Omental fat pad (tissue), 4 donors: ENCODE measurements at places on chromosomes 2 and 18. TPM values are rescaled to one million over a fixed set of nuclear protein-coding genes. Genes with fewer than 3 reads are reported as not detected.

- DNase-seq: no peak
These were observed 18.3 kb downstream of the MAIP1 start for GRCh38 chr2:199973703-199974102.

- no peak for DNase-seq
These were observed 616.1 kb upstream of the PKDCC start for GRCh38 chr2:41431756-41432155.

GRCh38 chr2:64629329-64629781 lies 24.4 kb downstream of the SERTAD2 start:
- no peak for DNase-seq

DNA sequence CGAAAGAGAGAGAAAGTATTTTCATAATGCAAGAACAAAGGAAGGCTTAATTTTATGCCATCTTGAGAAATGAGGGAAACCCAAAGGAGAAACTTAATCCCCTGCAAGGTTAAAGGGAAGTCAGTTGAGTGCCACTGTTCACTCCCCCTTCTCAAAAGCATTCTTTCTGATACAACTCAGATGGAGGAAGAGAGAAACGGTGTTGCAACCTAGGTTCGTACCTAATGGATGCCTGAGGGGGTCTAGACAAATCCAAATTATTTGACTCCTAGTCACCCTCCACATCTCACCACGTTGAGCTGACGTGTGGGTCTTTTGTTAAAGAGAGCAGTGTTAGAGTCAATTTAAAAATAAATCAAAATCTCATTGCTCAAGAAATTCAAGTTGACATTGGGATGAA lies 52.6 kb upstream of the UNC80 start:
- no peak for DNase-seq

- DNase-seq: no peak
These were observed 43.7 kb downstream of the MYL1 start for GRCh38 chr2:210271300-210271699.

GRCh38 chr2:200308546-200309295 lies 2.2 kb downstream of the SPATS2L start:
- DNase-seq: no peak

- no peak for DNase-seq
These were observed 21.8 kb upstream of the TANK start for GRCh38 chr2:161138429-161138828.

DNA sequence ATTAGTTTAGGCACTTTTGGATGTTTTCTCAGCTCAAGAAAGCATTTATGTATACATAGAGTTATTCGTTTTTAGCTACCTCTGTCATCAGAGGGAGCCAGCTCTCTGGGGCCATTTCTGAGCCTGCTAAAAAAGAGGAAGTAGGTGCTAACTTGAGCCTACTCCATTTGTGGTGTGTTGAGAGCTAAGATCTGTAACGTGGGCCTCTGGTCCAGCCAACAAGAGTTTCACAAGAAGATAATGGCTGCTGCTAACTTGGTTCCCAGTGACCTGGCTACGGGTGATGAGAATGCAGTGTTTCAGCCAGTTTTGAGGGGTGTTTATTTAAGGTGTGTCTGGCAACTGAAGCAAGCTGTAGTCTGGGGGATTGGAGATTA lies 182.5 kb downstream of the PRKCE start:
- no peak for DNase-seq

GRCh38 chr2:159561786-159562185 lies 54.6 kb downstream of the BAZ2B start:
- DNase-seq: no peak

DNA sequence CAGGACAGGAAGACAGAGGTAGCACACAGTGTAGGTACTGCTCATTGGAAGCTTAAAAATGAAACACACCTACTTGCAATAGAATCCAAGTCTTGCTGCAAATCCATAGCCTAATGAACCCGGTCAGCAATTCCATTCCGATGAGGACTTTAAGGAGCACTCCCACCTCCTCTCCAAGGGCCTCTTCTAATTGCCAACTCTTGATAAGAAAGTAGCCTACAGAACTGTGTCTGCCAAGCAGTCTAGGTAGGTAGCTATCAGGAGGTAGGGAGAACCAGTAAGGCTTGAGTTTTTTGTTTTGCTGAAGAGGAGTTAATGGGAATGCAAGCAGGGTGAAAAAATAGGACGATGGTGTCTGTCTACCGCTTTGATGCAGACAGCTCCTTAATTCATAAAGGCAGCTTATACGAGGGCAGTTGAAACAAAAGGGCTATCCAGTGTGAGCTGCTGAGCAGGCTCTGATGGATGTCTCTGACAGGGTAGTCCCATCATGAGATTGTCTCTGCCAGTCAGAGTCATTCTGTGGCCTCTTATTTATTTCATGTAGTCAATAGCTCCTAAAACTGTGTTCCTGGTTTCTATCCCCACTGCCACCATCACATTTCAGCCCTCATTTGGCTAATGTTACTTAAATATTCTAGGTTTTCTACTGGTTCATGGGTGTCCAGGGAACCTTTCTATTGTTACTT lies 155.6 kb upstream of the DNMT3A start:
- no peak for DNase-seq

DNA sequence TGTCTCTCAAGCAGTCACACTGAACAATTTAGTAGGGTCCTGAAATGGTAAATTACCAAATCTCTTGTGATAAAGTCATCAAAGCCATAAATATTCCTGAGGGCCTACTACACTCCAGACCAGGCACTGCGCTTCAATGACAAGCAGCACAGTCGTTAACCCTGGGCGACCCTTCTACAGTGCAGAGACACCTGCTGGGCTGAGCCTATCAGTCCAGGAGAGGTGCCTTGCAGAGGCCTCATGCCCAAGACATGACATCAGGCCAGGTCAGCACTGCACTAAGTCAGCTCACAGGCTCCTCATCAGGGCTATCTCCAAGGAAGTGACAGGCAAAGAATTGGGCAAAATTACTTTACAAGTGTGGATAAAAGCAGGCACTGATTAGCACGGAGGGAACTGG lies 166.4 kb upstream of the EPB41L3 start:
- no peak for DNase-seq

- DNase-seq: no peak
These were observed 62.9 kb downstream of the EML4 start for GRCh38 chr2:42232024-42232423.

DNA sequence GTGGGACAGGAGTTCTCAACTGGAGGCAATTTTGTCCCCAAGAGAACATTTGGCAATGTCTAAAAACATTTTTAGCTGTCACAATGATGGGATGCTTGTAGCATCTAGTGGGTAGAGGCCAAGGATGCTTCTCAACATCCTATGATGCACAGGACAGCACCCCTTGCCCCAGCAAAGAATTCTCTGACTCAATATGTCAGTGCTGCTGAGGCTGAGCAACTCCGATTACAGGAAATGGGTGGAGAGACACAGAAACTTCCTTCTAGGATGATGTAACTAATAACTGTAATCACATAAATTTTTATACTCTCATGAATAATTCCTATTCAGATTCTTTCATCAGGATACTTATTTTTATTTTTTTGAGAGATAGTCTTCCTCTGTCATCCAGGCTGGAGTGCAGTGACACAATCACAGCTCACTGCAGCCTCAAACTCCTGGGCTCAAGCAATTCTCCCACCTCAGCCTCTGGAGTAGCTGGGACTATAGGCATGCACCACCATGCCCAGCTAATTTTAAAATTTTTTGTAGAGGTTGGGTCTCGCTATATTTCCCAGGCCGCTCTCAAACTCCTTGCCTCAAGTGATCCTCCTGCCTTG lies 120.3 kb upstream of the ACAA2 start:
- no peak for DNase-seq

DNA sequence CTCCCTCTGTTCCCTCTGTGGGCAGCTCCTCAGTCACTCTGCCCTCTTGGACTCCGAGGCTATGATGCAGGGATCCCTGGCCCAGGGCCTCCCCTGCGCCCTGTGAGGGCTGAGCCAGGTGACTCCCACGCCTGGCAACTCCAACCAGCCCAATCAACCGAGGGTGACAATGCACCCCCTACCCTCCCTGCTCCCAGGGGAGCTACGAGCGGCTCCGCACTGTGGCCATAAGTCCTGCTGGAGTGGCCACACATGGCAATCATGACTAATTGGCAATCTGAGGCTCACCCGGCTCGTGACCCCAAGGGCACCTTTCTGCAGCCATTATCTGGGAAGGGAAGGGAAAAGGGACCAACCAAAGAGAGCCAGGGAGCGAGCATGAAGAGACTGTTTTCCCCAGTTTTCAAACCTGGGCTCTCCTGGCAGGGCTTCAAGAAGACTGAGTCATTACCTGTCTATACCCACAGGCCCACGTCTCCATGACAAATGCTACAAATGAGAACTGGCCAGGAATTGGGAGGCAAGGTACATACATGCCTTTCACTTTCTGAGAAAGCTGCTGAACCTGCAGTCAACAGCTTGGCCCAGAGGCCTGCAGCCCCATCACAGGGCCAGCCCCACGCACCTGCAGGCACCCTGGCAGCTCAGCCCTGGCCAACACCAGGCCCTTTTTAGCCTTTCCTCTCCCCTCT lies 45.1 kb downstream of the RPL31 start:
- DNase-seq: no peak

DNA sequence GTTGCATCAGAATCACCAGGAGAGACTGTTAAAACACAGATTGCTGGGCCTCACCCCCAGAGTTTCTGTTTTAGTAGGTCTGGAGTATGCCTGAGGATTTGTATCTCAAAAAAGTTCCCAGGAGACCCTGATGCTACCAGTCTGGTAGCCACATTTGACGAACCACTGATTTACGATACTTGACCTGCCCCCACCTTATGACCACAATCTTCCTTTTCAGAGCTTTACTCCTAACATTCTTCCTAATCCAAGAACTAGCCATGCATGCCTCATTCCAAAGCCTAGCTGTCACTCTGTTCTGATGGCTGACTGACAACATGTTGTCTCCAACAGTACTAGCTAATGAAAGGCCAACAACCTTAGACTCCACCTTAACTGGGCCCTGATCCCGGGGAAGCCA lies 191.4 kb downstream of the MBD2 start:
- DNase-seq: no peak

- no peak for DNase-seq
These were observed 71.8 kb downstream of the NUP35 start for GRCh38 chr2:183195998-183196409.

- no peak for DNase-seq
These were observed 654.9 kb downstream of the ADCYAP1 start for GRCh38 chr18:1559563-1559962.

DNA sequence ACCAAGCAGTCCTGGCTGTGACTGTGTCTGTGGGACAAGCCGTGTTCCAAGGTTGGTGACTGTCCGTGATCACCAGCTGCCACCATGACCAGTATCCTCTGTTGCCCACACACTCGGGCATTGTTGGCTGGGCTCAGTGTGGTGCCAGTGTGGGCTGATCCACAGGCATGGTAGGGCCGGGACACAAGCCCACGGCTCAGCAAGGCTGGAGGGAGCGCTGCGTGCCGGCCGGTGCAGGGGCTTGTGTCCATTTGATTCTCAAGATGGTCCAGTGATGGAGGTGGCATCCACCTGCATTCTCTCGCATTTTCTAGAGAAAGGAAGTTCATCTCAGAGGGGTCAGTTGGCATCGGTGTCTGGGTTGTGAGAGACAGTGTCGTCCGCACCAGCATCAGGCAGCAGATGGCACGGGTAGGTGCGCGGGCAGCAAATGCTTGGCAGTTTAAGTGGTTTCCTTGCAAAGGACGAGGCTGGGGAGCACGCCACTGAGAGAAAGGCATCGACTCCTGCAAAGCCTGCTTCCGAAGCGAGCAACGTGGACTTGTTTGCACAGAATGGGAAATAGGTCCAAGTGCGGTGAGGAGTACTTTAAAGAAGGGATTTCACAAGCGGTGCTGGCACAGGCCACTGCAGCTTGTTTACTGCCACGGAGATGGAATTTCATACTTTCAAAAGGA lies 20.9 kb downstream of the TWIST2 start:
- no peak for DNase-seq

- DNase-seq: no peak
These were observed 16.5 kb upstream of the EVA1A start for GRCh38 chr2:75577280-75577679.

DNA sequence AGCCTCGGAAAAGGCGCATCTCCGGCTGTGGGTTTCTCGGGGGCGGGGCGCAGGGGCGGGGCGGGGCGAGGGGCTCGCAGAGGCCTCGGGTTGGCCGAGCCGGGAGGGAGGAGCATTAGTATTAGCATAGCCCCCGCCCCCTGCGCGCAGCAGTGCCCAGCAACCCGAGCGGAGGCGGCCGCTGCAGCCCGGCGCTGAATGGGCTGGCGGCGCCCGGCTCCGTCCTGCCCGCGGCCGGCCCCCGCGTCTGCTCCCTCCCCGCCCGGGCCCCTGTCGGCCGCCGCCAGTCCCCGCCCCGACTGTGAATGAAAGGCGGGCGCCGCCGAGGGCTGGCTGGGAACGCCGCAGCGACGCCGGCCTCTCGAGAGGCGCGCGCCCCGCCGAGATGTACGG lies at the start of gene EFR3B:
Gene EFR3B, plus strand, starts transcription at position 149 of the 393 bp plus-strand sequence. Its CDS starts 237 bp downstream, at position 386.
- DNase-seq: peak; percentile 75

GRCh38 chr2:131520526-131520925 lies 7.2 kb upstream of the CCDC74A start:
- no peak for DNase-seq

- DNase-seq: no peak
These were observed at the start of gene RAB31 for GRCh38 chr18:9708057-9708433. RAB31 (plus strand) TSS chr18:9708301; CDS start chr18:9708406, 105 bp downstream.

Gene GALNT13
- total RNA-seq: 1.8 TPM

Gene MOCOS
- total RNA-seq: 6.0 TPM

Gene FABP1
- total RNA-seq: not detected

Gene STPG4
- not detected for total RNA-seq

Gene ERFE
- not detected for total RNA-seq

Gene ATP6V1B1
- 3.6 TPM for total RNA-seq

Gene SEC11C
- 34.9 TPM for total RNA-seq

Gene CAPN14
- not detected for total RNA-seq

Gene CD226
- total RNA-seq: 3.2 TPM

Gene ABI2
- total RNA-seq: 22.7 TPM

Gene VSNL1
- 0.65 TPM for total RNA-seq
